Osteocyte (in vitro differentiated cells): ENCODE measurements at places on chromosomes 12 and 14.

DNA sequence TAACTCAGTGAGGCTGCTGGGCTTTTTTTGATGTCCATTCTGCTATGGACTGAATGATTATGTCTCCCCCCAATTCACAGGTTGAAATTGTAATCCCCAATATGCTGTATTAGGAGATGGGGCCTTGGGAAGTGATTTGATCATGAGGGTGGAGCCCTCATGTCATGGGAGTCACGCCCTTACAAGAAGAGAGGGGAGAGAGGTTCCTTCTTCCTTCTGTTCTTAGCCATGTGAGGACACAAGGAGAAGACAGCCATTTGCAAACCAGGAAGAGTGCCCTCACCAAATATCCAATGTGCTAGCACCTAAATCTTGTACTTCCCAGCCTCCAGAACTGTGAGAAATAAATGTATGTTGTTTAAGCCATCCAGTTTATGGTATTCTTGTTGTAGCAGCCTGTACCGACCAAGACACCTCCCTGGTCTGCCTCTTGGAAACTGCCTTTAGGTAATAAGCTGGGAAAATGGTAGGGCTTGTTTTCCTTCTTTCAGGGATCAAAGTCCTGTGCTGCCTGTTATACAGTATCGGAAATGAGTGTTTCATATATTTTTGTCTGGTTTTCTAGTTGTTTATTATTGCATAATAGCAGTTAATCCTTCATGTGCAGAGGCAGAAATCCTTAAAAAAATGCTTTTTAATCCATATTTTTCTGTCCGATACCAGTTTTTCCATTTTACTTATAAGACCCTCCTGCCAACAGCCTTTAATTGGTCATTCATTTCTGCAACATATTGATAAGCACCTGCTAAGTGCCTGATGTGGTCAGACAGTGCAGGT is 16.3 kb downstream of the BORCS5 start:
- no peak for DNase-seq

DNA sequence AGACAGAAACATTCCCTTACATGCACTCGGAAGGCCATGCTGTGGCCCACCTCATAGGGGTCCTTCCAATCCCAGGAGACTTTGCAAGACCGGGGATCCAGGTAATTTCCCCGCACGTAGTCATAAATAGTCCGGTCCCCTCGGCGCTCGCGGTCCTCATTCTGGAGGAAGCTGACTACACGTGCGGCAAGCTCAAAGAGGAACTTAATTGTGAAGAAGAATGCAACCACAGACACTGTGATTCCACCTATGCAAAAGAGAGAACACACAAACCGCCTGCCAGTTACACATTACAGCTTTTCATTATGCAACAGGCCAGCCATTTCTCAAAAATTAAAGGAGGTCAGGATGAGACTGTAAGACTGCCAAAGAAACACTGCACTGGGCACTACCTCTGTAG is 28.4 kb downstream of the AREL1 start:
- DNase-seq, result no peak

- no peak for DNase-seq
Measured at GRCh38 chr12:110270125-110270962, 10.7 kb upstream of the ATP2A2 start.

DNA sequence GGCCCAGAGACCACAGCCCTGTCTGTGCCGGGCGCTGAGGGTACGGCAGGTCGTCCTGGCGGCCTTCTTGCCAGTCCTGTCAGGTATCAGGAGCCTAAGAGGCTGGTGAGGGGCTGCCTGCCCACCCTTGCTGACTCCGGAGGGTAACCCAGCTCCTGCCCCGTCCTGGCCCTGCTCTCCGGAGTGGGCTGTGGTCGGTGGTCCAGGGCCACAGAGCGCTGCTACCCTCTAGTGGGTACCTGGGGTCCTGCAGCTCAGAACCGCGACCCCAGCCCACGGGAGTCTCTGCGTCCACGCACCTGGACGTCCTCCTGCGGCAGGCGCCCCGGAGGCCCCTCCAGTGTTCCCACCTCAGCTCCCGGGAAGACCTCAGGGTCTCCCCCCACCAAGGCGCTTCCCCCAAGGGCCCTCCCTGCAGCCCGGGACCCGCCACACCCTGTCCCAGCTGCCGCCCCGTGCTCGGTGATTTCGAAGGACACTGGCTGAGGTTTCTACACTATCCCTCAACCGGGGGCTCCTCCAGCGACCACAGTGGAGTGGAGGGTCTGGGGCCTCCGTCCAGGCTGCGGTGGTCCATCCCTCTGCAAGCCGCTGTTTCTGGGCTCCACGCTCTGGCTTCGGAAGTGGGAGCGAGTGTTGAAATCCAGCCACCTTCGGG is 75.9 kb upstream of the FBRSL1 start:
- DNase-seq, result no peak

DNA sequence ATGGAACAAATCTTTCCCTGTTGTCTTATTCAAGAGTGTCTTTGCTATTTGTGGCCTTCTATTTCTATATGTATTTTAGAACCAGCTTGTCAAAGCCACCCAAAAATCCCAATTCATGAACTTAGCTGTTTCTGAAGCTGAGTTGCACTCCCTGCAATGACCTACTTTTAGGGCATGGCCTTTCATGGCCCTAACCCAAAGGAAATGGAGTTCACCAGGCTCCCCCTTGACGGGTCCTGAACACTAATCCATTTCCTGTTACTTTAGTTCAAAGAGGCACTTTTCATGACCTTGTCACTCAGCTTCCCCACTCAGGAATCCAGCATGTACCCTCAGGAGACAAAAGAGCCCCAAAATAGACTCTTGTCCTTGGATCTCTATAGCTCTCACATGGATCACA is 7.6 kb downstream of the TMED8 start:
- no peak for DNase-seq

DNA sequence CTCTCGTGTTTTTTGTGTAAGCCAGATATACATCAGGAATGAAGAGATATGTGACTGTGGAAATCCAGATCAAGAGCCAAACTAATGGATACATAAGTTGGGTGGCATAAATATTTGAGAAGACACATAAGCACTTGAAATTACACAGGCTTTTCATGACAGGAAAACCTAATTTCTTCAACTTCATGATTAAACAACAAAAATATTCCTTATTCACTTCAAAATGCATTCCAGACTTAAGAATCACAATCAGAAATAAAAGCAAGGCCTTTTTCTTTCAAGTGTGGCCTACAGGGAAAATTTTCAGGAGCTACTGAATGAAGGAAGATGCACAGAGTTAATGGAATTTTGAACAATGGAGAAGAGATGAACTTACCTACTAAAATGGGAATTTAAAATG is 515.6 kb downstream of the FOXG1 start:
- DNase-seq, result no peak

GRCh38 chr12:50636505-50636904 is 127.4 kb upstream of the ATF1 start:
- DNase-seq, result no peak

DNA sequence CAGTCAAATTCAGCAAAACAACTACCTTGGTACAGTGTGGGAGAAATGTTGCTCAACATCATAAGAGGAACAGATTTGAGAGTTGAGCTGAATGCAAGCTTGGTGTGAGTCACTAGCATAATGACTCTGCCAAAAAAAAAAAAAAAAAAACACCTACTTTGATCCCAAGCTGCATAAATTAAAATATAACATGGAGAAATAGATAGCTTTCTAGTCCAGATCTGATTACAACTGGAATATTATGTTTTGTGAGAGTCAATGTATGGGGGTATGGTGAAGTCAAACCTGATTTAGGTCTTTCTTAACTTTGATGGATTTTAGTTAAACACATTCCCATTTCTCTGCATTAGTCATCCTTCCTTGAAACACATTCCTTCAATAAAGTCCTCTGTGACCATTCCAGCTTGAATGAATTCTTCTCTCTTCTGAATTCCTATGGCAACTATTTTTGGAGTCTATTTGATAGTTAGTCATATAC is 188.1 kb downstream of the SLC5A8 start:
- no peak for DNase-seq

DNA sequence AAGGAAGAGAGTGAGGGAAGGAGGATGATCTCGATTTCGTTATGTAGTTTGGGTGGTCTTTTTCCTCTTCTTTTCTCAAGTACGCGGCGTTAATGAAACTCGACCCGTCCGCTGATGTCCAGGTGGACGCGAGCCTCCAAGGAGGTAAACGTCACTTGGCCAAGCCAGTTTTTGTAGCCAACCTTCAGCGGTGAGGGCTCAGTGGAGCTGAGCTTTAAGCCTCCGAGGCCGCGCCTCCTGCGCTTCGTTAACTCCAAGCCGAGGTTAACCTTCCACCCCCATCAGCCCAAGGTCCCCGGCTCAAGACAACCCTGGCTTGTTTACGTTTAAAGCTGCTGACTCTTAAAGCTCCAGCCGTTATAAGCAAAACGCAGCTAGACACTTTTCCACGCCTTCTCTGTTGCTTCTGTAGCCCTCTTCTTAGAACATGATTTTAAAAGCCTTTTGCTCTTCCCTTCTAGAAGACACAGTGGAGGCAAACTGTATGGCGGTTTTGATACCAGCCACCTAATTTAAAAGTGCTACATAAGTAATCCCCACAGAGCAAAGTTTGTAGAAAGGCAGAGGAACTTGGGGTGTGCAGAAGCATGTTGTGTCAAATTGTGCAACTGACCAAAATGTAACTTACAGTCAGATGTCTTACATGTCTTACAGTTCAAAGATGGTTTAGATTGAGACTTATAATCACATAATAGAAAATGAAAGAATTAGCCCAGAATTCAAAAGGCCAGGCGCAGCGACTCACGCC is 923 bp upstream of the ITPR2 start:
- no peak for DNase-seq

DNA sequence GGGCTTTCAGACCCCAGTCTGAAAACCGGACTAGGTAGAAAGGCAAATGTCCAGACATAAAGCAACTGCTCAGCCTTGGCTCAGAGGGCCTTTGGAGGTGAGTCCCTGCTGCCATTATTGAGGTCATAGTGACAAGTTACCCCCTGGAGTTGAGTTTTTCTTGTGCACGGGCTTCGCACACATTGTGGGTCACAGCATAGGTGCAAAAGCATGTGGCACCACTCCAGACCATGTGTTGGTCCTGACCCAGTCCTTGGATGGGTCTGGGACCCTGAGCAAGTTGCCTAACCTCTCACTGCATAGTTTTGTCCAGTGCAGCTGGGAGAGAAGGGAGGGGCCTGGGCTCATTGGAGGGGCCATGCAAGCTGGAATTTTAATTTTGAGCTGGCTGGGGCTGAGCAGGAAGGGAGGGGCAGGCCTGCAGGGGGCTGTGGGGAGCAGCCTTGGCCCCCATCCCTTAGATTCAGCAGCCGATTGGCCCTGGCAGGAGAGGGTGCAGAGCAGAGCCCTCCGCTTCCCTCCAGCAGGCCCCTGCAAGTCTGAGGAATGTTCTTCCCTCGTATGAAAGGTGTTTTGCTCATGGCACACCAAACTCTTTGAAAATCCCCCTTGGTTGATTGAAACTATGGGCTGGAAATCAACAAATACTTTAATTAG is 4.2 kb upstream of the KRT5 start:
- peak; percentile 73 for DNase-seq

- DNase-seq, result no peak
Measured at GRCh38 chr12:105865886-105866285, 272.9 kb downstream of the NUAK1 start.

DNA sequence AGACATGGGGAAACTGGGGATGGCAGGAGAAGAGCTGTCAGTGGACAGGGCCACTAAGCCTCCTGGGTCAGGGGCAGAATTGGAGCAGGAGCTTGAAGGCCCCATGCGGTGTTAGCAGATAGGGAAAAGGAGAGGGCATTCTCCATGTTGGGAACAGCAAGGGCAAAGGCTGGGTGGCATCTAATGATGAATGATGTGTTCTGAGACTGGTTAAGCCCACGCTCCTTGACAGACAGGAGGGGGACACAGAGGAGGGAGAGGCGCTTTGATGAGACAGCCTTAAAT is 63.0 kb downstream of the CLMN start:
- DNase-seq, result no peak

GRCh38 chr12:65728848-65729793 is 95.2 kb upstream of the HMGA2 start:
- DNase-seq, result peak; percentile 84

DNA sequence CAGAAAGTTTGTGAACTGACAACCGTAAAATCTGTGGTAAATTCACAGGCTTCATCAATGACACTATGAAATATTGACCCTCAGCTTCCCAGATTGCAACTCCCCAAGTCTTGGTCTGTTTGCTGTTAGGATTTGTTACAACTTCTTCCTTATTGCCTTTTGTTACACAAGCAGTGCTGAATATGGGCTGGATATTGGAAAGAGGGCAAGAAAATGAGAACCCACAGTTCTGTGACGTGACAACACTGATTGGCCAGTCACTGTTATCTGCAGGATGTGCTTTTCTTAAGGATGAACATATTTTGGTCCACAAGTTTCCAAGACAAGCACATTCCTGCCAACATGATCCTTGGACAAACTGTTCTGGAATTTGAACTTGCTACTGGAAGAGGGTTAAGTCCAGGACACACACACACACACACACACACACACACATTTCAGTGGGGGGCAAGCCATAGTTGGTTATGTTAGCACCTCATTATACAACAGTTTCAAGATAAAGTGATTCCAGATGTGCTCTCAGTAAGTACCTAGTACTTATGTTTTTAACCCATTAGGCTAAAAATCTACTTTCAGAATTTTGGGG is 16.6 kb upstream of the SLC38A2 start:
- no peak for DNase-seq

- DNase-seq, result peak; percentile 96
Measured at GRCh38 chr14:95515080-95515489, 1.4 kb downstream of the SYNE3 start.

GRCh38 chr14:89349171-89350008 is 67.6 kb downstream of the FOXN3 start:
- DNase-seq, result no peak

DNA sequence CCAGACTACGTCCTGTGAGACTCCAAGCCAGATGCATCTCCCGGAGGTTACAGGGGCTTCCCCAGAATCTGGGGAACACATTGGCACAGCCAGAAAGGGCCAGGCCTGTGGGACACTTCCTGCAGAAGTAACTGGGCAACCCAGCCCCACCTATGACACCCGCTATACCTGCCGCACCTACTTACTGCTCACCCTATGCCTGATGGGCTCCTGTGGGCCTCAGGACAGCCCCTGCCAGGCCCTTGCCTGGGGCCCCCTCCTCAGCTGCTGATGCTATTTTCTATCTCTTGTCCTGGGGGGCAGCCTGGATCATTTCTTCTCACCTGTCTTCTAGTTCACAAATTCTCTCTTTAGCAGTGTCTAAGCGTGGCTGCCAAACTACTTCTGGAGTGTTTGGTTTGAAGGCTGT is 28.7 kb downstream of the JAG2 start:
- DNase-seq, result no peak

DNA sequence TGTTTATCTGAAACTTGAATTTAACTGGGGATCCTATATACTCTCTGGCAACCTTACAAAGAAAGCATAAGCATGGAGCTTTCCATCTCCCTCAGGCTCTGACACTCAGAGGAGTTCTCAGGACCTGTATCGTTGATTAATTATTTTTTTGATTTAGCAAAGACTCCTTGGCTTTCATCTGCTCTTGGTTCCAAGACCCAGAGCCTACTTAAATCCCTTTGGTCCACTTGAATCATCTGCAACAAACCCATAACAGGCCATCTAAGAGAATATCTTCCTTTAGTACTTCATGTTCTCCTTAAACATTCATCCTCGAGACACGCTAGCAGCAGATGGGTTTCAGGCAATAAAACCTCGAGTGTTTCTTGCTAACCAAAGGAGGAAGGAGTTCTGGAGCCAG is 85.4 kb downstream of the ZFP36L1 start:
- no peak for DNase-seq
